Hippocampal formation (tissue), 2 donors: ENCODE measurements at places on chromosomes 16 and 17.

- DNase-seq, result no peak
Observed at GRCh38 chr16:88379694-88380040, 3.1 kb upstream of the ZNF469 start.

DNA sequence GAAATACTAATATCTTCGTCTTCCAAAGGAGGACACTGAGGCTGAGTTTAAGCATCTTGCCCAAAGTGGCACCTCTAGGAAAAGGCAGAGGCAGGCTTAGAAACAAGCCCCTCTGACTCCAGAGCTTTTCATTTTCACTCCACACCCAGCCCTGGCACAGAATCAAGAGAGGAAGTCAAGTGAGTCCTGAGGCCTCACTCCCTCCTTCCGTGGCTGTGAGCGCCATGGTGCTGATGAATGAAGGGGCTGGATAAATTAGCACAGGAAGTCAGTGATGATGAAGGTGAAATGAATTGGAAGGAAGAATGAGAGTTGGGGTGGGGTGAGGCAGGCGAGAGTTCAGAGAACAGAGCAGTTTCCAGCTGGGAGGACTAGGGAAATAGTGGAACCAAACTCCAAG lies 179.3 kb downstream of the TMEM132E start:
- DNase-seq, result no peak

- no peak for DNase-seq
Observed at GRCh38 chr17:55284001-55284884, 19.5 kb downstream of the HLF start.

- no peak for DNase-seq
Observed at GRCh38 chr16:60310846-60311445, 1576.8 kb upstream of the GOT2 start.

DNA sequence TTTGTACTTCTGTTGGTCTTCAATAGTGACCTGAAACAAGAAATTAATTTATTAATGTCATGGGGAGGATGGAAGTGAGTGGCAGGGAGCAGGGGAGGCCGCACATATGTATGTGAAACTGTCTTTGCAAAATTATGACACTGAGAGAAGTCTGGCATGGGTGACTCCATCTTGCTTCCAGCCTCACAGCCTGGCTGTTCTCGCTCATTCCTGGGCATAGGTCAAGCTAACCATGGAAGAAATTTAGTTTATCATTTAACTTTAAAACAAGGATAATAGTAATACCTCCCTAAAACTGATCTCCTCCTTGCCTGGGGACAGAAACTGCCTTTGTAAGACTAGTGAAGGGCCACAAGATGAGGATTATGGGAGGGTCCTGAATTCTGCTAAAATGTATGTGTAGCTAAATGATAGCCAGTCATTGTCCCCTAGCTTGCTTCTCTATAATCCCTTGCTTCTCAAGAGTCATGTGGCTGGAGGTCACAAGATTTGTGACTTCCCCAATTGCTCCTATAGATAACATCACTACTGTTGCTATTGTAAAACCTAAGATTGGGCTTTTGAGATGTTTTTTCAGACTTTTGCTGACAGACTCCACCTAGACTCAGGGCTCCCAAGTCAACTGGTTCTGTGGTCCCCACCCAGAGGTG lies 126.0 kb downstream of the HS3ST3A1 start:
- DNase-seq, result no peak

DNA sequence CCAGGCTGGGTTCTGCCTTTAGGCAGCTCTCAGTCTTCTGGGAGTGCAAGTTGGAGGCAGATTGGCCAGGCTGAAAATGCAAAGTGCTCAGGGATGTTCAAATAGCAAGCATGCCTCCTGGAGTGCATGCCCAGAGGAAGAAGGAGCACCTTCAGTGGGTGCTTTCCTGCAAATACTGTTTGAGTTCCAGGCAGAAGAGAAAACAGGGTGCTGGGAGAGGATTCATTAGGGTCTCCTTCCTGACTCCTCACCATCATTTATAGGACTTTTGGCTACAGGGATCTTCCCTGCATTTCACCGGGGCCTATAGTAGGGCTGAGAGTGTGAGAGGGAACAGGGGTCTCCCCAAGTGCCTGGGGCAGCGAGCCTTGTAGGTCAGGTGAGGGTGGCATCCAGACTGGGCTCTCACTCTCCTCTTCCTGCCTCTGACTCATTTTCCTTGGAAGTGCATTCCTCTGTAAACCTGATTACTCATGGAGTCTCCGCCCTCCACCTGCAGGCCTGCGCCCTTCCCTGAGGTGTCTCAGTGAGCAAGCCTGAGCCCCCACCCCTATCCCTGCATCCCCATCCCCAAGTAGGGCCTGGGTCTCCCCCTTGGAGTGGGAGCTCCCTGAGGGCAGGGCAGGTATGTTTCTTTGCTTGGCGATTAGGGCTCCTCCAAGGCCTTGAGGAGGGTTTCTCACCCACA lies 17.1 kb upstream of the TNS4 start:
- no peak for DNase-seq

- DNase-seq, result no peak
Observed at GRCh38 chr17:55398689-55399088, 22.9 kb downstream of the MMD start.
